Lower lobe of right lung (tissue), 2 donors: ENCODE measurements at places on chromosomes 7 and 10.

DNA sequence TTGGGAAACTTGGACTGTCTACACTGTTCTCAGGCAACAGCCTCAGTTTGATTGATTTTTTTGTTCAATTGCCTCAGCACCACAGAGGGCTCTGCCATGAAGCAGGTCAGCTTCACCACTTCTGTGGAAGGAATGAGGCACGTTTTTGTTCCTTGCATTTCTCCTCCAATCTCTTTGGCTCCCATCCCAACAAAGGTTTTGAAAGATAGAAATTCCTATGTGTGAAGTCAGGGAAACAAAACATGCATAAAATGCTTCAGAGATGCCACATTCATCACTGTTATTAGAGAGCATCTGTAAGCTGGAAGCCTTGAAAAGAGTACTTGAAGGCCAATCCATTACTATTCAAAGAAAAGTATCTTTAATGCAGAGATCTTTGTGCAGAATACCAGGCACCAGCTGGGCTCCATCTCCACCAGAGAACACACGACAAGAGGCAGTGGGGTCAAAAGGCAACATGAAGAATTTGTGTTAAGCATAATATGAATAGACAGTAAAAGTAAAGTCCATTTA is 249.1 kb upstream of the LYZL1 start:
- DNase-seq: no peak

- peak; percentile 37 for DNase-seq
These were observed 35.0 kb downstream of the CCDC146 start for GRCh38 chr7:77157446-77157845.

DNA sequence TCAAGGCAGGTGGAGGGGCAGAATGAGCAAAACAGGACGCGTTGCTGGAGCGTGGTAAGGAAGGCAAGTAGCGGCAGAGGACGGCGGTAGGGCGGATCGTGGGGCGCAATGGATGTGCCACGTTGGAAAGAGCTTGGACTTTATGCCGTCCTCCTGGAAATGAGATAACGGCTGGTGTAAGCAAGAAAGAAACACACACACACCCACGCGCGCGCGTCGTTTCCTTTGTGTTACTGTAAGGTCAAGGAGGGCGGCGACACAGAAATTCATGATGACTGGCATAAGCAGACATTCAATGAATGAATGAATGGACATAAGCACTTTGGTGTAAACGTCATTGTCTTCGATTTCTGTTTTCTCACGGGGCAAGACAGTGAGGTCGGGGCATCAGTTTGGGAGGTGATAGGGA is 683 bp upstream of the ENTPD7 start:
- DNase-seq: peak; percentile 84

GRCh38 chr10:22505911-22506685 is 160.8 kb downstream of the SPAG6 start:
- DNase-seq: no peak

- no peak for DNase-seq
These were observed 2.2 kb downstream of the IKZF1 start for GRCh38 chr7:50306494-50307367.

DNA sequence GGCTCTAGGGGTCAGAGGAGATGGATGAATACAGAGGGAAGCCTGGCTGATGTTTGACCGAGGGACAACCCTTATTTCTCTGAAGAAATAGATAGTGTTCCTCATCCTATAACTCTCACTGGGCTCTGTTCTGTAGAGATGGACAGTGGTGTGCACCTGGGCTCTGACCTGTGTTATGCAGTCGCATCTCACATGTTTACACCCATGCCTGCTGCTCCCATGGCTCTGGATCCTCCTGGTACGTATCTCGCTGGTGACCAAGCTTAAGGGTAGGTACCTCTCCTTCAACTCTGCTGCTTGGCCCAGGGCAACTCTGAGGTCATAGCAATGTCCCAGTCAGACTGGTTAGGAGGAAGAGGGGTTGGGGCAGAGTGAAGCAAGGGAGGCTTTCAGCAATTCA is 42.8 kb downstream of the ADRA2A start:
- DNase-seq: no peak

DNA sequence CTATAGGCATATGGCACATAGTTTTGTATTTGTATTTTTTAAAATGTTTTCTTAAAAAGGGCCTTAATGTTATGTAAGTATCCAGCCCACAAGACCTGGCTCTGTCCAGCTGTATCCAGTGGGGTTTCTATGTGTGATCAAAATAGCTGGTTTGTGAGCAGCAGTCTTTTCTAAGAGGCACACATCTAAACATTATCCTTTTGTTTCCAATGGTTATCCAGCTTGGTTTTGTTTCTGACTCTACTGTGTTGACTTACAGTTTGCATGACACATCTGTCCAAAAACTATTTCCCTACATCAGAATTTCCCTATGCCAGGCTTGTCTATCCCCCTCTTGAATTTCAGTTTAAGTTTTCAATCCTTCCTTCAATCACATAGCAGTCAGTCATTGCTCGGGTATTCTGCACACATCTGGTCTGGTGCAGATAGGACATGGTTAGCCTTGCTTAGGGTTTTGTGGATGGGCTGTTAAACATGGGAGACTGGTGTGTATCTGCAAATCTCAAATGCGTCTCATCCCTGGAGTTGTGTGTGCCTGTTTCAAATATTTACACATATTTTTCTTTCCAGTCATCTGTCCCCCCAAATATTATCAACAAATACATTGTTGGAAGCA is 104.2 kb downstream of the SAMD9 start:
- no peak for DNase-seq

DNA sequence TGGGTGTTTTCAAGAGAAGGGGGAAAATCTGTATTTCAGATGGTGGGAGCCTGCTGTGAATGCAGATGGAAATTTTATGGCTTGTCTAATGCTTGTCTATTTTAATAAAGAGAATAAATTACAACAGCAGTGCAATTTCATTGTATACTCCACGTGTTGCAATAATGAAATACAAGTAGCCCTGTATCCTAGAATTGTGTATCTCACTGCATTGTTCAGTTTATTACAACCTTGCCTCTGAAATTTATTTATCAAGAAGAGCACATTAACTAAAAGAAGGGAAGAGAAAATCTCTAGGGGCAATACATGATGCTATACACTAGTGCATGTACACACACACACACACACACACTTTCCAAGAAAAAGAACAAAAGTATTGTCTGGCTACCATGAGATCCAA is 21.8 kb downstream of the ANK3 start:
- DNase-seq: no peak

DNA sequence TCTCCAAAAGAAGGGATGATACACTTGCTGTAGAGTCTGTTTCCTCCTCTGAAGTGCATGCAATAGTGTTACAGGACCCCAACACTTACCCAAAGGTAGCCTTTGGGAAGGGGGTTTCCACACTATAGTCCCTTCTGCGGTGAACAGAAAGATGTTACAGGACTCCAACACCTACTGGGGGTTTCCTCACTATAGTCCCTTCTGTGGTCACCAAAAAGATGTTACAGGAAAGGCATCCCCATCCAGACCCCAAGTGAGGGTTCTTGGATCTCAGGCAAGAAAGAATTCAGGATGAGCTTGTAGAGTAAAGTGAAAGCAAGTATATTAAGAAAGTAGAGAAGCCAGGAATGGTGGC is 69.2 kb upstream of the PIK3CG start:
- DNase-seq: no peak

DNA sequence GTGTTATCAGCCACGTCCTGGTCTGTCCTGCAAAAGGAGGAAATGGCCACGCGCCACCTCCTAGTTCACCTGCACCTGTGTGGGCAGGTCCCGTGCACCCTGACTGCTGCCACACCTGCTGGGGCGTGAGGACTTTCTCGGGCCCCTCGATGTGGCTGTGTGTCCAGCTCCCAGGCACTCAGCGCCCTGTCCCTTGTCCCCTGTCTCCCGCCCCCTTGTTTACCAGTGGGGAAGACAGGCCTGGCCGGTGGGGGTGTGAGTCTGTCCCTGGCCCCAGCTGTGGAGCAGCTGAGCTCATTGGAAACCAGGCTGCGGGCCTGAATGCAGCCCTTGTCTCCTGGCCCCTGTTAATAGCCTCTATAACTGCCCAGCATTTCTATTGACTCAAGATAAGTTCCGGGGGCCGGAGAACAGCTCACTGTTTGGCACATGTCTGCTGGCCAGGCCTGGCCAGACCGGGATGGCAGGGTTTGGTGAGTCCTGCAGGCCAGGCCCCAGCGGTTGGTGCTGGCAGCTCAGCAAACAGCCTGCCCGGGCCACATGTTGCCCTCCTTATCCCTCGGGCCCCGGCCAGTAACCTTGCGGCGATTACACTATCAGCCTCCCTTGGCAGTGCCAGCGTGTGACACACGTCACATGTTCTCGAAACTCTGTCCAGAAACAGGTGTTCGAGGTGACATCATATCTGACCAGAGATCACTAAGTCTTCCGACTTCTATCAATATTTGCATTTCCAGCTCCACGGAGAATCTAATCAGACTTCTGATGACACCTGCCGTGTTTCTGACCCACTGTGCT is 52.1 kb downstream of the FOXL3 start:
- DNase-seq: no peak

DNA sequence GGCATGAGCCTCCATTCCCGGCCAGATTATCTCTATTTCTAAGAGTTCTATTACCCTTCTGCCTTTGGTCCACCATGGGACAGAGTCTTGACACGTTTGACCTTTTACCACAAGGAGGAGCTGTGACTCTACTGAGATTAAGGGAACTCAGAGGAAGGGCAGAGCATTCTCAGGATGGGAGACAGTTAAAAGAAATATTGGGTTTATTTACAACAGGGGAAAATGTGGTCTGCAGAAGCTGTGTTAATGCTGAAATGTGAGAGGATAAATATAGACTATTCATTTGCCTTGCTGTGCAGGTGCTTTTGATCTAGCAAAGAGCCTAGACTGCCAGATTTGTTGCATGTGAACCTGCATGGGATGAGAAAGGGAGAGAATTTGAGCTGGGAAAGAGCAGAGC is 45.8 kb upstream of the PRSS58 start:
- DNase-seq: no peak

DNA sequence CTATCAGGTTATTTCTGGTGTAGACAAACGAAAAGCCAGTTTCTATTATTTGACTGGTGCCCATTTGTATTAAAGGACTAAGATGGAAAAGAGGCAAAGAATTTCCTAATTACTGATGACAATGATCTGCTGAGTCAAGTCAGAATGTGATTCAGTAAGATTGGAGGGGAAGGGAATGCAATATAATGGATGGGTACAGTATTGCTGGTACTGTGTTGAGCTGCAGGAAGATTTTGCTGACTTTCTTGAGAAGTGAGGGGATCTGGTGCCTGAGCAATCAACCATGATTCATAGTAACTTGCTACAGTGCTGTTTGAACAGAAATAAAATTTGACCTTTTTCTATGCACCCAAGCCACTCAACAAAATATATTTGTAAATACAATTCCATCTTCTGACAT is 139.1 kb upstream of the RHEB start:
- DNase-seq: no peak

GRCh38 chr7:140230516-140230860 is 53.7 kb upstream of the KDM7A start:
- DNase-seq: peak; percentile 67
